Mesothelial cell of epicardium (in vitro differentiated cells): ENCODE measurements at places on chromosomes 4 and X. TPM values are rescaled to one million over a fixed set of nuclear protein-coding genes. Genes with fewer than 3 reads are reported as not detected.

Gene CFAP47
- total RNA-seq: 0.27 to 0.54 TPM (median 0.34 TPM) in 3 replicates

Gene SAGE1
- not detected in 3 replicates for total RNA-seq

DNA sequence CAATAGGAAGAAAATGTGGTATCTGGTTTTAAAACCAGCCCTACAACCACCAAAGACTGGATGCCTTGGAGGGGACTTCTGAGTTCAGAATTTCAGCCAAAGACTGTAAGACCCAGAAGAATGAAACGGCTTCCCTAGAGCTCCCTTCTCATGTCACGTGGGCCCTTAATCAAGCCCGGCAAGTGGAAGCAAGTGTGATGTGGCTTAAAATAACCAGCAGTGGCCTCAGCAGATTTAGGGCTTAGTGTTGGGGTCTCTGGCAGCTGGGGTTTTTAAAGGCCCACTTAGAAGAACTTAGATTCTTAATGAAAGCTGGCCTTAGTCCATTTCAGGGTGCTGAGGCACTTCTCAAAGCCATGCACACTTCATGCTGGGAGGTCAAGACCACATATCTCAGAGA is 111.2 kb upstream of the TBC1D9 start:
- DNase-seq: no peak

DNA sequence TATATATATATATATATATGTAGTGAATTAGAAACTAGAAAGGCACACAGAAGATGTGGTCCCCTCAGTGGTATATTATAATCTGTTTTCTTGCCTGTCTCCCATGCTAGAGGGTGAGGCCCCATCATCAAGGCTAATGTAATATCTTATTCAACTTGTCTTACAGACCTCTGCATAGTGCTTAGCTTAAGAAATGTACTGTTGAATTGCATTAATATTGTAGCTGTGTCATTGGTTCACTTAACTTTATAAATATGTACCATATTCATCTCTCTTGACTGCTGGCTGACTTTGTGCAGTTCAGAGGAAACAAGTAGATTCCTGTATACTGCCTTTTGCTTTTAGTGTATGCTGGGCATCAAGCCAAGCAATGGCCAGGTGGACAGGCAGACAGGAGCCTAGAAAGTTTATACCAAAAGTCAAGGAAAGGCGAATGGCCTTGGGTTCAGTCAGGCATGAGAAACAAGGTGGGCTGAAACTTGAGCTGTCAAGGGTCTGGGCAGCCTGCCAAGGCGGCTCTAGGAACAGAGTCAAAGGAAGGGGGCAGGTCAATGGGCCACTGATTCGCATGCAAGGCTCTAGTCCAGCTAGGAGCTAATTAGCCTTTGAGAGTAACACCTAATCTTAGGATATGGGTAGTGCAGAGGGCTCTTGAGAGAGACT is 78.8 kb upstream of the LEF1 start:
- DNase-seq: peak; percentile 39

GRCh38 chr4:139171876-139172691 is 4.9 kb downstream of the ELF2 start:
- DNase-seq: no peak

DNA sequence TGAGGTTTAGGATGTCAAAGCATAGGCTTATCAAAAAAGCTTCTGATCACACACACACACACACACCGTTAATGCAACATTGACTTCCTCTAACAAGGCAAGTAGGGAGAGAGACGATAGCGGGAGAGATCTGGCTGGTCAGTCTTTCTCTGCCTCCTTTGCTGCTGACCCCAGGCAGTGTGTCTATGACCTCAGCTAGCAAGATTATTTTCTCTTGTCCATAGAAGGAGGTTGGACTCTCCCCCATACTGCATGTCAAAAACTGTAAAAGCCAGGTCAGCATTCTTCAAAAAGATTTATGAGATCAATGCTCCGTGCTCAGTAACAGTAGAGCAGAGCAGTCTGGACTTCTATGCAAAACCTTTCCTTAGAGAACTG is 63.5 kb upstream of the PGM2 start:
- DNase-seq: no peak

DNA sequence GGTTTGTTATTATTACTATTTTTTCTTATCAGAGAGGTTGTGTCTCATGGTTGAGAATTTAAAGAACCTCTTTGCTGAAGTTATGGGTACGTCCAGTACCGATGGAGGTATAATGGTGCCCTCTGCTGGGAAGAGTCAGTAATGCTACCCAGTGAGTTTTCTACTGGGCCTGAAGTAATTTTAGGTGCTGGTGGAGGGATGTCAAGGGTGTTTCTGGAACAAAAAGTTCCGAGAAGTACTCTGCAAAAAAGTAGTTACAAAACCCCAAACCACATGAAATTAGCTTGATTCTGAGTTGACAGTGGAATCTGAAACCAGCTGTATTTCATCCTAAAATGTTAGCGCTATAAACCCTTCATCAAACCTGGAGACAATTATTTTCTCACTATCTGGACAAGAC is 102.5 kb upstream of the MID1 start:
- no peak for DNase-seq

GRCh38 chr4:117987464-117987863 is 46.8 kb upstream of the NDST3 start:
- DNase-seq: no peak

- DNase-seq: no peak
These were observed 731 bp upstream of the AMMECR1 start for GRCh38 chrX:110318664-110318968.
